ENCODE measurements at places on chromosomes 11 and 22.

- peaks cover 12% of the 10 kb centered on the region for H3K4me1 ChIP-seq
- no peak overlapping the region for H3K27ac ChIP-seq
- H3K27me3 ChIP-seq, result no peaks in the 10 kb centered on the region
- H3K36me3 ChIP-seq, result peaks cover 7% of the 10 kb centered on the region
These were observed 14.3 kb downstream of the DGKZ start for GRCh38 chr11:46361283-46362155.

GRCh38 chr11:67404515-67405195, 772 bp downstream of the TBC1D10C start:
- peaks cover 12% of the 10 kb centered on the region for H3K4me1 ChIP-seq
- H3K36me3 ChIP-seq, result peaks cover 7% of the 10 kb centered on the region
- no peaks in the 10 kb centered on the region for H3K27me3 ChIP-seq
- H3K27ac ChIP-seq, result no peak overlapping the region
- no peak for DNase-seq
- no peak overlapping the region for H3K4me3 ChIP-seq

DNA sequence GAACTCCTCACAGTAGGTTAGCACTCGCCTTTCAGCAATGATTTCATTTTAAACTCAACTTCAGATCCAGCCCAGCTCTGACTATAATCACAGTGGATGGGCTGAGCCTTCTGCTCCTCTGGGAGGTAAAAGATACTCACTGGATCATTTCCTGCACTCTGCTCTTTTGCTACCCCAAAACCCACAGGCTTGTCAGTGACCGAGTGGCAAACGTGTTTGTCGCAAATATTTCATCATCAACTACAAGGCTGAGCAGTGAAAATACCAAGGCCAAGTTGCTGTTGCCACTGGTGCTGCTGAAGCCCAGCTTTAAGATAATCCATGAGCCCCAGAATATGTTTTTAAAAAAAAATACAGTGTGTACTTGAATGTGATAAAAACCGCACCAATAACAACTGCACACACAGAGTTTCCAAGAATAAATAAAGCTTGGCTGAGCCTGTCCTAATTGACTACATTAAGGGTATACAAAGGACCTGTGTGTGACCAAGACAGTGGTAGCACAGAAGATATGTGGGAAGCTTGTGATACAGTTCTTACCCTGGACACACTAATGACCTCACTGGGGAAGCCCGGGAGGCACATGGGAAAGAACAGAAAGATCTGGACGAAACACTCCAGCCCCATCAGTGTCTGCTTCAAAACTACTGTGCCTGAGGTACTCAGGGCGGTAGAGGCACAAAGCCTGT, 41.3 kb downstream of the ABTB2 start:
- no peak overlapping the region for H3K27ac ChIP-seq
- peaks cover 2% of the 10 kb centered on the region for H3K36me3 ChIP-seq
- H3K27me3 ChIP-seq, result no peaks in the 10 kb centered on the region
- H3K4me1 ChIP-seq, result peaks cover 4% of the 10 kb centered on the region

- H3K27me3 ChIP-seq, result no peaks in the 10 kb centered on the region
- no peak overlapping the region for H3K4me3 ChIP-seq
- no peaks in the 10 kb centered on the region for H3K36me3 ChIP-seq
- H3K27ac ChIP-seq, result no peak overlapping the region
These were observed 73.2 kb downstream of the RAB38 start for GRCh38 chr11:88101881-88102597.

- no peak overlapping the region for H3K4me3 ChIP-seq
- H3K27ac ChIP-seq, result no peak overlapping the region
These were observed 87.5 kb downstream of the BLID start for GRCh38 chr11:122028545-122028944.

All from trophoblast cell (in vitro differentiated cells and primary cell).